ENCODE measurements at places on chromosomes 6 and 20.
A peak's percentile ranks its signal among the peaks of the same experiment; 100 is the strongest.

- DNase-seq, result no peak
Measured at GRCh38 chr6:147546501-147547368, 38.2 kb downstream of the SAMD5 start.

- no peak for DNase-seq
Measured at GRCh38 chr6:31091680-31092079, 20.7 kb downstream of the C6orf15 start.

GRCh38 chr20:6164421-6165341 lies 41.9 kb upstream of the FERMT1 start:
- no peak for DNase-seq

GRCh38 chr6:15401120-15401519 lies 155.3 kb downstream of the JARID2 start:
- DNase-seq, result no peak

DNA sequence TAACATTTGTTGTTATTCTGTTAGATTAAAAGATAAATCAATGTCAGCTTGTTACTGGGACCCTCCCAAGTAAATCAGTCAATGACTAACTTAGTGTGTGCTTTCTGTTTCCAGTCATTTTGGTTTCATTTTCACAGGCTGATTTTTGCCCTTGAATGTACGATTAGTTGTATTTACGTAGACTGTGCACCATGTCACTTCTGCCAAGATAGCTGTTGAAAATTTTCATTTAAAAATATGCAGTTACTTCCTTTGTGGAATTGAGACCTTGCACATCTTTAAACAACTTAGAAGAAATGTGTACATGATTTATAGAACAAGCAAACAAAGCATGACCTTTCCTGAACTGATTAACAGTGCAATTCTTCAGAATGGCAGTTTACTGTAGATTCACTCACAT lies 944.8 kb upstream of the CITED2 start:
- DNase-seq, result no peak

DNA sequence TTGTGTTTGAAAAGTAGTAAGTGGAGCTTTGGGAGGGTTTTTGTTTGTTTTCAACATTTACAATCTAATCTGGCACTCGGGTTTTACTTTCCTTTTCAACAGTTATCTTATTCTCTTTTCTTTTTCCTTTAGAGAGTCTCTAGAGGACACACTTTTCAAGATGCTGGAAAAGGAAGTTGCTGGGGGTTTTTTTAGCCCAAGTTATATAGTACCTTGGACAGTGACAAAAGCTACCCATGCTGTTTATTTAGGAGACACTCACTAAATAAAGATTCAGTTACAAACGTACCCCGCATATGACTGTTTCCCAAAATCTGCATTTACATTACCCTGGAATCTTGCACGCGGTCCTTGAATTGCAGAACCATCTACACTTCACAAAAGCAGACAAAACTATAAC lies 78.8 kb downstream of the MAP7 start:
- DNase-seq, result no peak

DNA sequence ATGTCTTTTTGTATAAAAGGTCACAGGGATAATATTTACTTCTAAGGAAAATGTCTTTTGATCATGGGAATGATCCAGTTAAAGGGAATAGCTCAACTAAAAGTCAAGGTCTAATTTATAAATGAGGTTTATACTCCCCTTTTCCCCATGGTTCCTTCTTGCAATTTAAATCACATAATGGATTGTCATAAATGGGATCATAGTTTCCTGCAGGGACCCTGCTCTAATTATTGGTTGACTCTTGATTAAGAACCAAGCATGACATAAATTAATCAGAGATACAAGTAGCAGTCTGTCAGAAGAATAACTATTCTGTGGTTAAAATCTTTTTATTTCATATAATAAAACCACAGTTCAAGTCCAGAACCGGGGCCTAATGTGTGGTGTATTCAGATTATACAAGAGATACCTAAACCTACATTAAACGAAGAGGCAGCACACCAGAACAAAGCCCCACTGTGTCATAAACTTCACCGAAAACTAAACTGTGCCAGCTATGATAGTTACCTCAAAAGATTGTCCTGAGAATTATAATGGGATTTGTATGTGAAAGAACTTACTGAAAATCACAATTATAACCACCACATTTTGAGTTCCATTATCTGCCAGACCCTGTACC lies 43.0 kb upstream of the CD83 start:
- no peak for DNase-seq

DNA sequence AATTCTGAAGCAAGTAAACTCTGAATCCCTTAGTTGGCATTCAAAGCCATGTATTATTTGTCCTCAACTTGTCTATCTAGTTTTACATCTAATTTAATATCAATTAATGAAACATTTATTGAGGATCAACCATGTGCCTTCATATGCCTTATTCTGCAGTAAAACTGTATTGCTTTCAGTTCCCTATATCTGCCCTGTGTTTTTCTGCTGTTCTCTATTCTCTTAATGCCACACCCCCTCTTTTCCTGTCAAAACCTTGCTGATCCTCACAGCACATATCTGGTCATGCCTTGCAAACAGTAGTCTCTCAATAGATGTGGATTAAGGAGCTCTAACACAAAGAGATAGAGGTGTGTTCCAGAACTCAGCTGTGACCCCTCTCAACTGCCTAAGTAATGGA lies 2.0 kb downstream of the FIG4 start:
- peak; percentile 28 for DNase-seq

- DNase-seq, result no peak
Measured at GRCh38 chr6:131460614-131461000, 112.4 kb upstream of the ARG1 start.

- DNase-seq, result no peak
Measured at GRCh38 chr20:38184101-38184500, 19.0 kb upstream of the TGM2 start.

GRCh38 chr6:90936286-90936685 lies 349.4 kb upstream of the MAP3K7 start:
- DNase-seq, result no peak

DNA sequence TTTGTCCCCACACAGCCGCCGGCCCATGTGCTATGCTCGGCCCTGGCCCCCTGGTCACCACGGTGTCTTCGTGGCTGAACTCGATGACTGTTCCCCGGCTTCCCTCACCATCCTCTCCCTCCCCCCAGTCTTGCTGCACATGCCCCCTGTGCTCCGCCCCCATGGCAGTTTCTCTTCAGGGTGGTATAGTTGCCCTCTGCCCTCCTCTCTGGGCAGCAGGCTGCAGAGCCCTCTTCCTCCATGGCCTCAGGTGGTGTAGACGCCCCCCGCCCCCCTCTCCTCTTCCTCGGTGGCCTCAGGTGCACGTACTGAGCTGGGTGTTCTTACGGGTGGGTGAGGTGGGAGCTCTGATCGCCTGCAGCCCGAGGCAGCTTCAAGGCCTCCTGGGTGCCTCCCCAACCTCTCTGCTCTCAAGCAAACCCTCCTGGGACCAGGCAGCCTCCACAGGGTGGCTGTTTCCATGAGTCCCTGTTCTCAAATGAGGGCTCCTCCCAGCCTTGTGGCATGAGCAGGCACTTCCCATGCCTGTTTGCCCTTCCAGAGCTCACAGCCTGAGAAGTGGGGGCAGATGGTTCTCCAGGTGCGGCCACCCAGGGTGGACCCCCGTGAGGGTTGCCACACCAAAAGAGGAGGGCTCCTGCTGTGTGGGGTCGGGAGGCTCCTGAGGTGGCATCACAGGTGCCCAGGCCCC lies 24.8 kb downstream of the COL20A1 start:
- DNase-seq, result no peak

- no peak for DNase-seq
Measured at GRCh38 chr6:116511424-116512110, at the start of gene CALHM5. Gene CALHM5, plus strand, starts transcription at chr6:116511639. Its CDS starts 58 bp downstream, at chr6:116511697.

DNA sequence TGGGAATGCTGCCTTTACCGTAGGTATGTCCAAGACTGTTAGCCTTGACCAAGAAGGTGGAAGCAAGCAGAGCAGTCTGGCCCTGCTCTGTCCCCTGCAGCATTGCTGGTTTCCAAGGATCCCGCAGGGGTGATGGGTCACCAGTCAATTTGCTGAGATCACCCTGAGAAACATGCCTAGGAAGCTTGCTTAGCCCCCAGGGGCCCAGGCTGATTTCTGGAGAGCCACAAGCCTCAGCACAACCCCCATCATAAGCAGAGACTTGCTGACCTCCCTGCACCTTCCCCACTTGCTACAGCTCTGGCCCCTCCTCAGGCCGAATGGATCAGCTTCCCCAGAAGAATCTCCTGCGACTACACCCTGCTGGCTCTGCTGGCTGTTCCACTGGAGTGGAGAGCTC lies 21.5 kb downstream of the ARHGAP40 start:
- no peak for DNase-seq

DNA sequence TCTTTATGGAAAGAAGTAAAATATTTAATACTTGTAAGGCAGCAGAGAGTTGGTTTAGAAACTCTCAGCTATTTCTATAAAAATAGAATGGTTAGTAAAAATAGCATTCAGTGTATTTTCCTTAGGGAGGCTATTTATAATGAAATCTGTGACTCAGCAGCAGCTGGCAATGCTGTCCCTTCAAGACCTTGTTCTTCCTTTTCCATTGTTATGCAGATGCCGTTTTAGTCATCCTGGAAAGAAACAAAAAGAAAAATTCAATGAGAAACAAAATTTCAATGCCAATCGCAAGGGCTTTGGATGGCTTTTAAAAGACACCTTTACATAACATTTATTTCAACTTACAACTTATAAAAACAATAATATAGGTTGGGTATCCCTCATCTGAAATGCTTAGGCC lies 17.5 kb downstream of the MPC1 start:
- no peak for DNase-seq

DNA sequence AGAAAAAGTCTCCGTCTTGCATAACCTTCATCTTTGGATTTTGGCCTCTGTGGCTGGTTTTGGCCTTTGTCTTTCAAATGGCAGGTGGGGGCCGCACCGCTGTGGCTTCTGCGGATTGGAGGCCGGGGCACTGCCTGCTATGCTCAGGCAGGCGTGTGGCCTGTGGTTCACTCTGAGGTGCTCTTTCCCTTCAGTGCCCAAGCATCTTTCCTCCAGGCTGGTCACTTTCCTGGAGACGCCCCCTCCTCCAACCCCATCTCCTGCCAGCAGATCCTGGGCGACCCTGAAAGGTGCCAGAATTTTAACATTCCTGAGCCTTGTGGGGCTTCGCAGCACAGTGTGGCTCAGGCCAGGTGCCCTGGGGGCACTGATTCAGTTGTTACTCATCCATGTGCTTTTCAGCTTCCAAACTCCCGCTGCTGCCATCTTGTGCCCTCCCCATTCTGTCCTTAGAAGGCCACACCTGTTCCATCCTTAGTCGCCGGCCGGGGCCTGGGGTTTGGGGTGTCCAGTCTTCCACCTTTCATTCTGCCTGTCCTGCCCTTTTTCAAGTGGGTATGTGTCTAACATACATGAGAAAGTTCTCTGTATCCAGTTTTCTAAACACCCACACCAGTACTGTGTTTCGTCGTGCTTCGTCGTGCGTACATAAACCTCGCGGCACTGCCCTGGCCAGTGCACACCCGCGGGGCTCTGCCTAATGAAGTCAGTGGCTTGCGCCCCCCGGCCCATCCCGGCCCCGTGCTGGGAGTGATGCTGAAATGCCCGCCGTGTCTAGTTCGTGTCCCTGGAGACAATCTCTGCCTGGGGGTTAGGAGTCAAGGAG lies 12.1 kb downstream of the SS18L1 start:
- no peak for DNase-seq

- DNase-seq, result no peak
Measured at GRCh38 chr6:52016915-52017748, 70.3 kb downstream of the PKHD1 start.

DNA sequence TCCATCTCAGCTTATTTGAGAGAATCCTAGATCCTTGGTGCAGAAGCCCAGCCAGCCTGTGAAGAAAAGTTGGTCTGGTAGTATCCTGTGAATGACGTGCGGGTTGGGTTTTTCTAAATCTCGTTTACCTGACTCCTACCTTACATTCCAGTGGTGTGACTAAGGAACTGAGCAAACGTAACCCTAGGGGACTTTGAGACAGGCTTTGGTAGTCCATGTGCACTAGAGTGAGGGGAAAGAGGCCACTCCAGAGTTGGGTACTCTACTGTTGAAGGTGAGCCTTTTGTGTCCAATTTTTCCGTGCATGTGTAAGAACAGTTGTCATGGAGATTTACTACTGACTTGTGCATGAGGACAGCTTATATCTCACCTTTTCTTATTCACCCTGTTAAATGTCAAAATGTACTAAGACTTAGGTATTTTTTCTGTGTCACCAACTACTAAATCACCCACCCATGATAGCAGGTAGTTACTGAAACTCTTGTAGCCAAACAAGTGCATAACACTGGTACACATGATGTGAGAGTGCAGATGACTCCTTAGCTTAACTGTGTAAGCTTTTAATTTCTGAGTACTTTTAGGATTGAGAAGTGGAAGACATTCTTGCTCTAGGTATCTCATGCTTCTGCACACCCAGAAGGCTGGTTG lies 26.3 kb upstream of the PLCG1 start:
- no peak for DNase-seq

DNA sequence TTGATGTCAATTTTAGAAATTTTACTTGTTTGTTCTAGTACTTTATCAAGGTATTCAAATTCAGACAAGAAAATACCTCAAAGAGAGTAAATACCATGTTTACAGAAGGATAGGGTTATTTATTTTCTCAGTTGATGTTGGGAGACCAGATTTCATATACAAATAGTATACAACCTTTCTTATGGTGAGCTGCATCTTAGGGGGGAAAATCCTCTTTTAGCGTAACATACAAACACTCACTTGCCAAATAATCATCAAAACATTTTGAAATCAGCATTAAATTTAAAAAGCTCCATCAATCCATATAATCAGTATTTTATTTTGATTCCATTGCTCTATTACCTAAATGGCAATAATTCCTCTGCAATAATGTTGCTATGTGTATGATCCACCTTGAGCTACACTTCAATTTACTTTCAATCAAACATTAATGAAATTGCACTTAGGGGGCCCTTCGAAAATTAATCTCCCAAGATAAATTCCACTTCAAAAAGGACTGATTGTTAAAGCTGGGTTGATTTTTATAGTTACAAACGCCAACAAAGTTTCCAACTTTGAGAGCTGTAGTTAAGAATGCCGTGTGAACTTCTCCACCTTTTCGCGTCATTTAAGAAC lies 2.2 kb downstream of the NKX2-4 start:
- no peak for DNase-seq

DNA sequence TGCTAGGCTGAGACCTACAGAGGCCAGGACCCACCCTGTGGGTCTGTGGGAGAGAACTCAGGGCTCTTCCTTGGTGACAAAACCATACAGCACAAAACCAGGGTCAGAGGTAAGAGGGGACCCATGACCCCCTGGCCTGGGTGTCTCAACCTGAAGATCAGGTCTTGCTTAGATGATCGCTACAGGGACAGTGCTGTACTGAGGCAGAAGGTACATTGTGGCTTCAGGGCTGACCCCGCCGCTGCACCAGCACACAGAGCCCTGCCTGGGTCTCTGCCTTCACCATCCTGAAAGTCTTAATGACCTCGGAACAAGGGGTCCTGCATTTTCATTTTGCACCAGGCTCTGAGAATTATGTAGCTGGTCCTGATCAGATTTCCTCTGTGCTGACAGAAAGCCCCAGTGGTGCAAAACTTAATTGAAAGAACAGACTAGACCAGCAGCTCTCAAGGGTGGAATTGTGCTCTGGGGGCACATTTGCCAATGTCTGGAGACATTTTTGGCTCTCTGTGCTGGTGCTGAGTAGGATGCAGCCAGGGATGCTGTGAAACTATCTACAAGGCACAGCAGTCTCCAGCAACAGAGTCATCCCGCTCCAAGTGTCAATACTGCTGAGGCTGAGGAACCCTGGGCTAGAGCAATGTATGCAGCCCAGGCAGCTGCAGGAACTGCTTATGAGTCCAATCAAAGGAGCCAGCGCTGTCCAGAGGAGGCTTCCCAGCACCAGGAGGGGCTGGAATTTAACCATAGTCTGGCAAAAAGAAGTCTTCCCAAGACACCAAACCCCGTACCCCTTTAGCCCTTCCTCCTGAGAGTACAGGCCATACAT lies 254.9 kb downstream of the ERMARD start:
- DNase-seq, result no peak
